H1 (cell line): ENCODE measurements at places on chromosomes 12 and 14. TPM values are rescaled to one million over a fixed set of nuclear protein-coding genes. Genes with fewer than 3 reads are reported as not detected.

DNA sequence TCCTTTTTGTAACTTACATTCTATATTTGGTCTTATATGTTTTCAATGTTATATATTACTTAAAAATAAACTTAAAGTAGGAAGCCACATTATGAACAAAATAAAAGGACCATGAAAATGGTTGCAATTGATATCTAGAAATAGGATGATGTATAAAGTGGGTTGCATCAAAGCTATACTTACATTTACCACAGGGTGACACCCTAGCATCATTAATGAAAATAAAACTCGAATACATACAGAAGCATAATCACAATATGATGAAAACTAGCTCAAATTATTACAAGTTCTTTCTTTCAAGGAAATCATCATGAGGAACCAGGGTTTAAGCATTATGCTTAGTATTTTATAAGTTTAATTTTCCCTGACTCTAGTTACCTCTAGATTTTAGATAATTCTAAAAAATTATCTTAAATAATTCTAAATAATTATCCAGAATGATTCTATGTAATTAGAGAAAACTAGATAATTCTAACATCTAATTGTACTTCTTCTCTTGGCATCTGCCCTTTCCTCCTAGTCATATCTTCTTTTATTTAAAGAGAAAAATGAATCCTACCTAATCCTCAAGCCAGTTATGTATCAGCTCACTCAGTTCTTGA, 31.2 kb downstream of the TAS2R7 start:
- no peaks in the 10 kb centered on the region for H3K36me3 ChIP-seq
- no peak overlapping the region for H3K4me3 ChIP-seq
- H3K27ac ChIP-seq = no peak overlapping the region
- H3K27me3 ChIP-seq = no peaks in the 10 kb centered on the region

- DNase-seq = no peak
- no peaks in the 10 kb centered on the region for H3K4me1 ChIP-seq
- no peak overlapping the region for H3K27ac ChIP-seq
- no peaks in the 10 kb centered on the region for H3K36me3 ChIP-seq
Measured at GRCh38 chr14:32724867-32725471, 213.7 kb upstream of the NPAS3 start.

DNA sequence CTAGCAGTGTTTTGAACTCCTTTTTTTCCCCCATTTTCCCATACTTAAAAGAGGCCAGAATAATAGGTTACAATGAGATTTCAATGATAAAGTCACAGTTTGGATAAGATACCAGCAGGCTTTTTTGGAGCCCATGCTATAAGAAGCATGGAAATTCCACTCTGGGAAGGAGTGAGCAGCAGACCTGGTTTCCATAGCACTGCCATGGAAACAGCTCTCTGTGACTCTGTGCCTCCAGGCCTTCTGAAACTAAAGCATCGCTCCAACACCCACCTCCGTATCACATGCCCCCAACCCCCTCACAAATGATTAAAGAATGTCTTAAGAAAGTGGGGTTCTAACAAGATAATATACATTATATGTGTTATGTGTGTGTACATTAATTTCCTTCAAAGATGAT, 165.0 kb downstream of the GRIN2B start:
- no peak overlapping the region for H3K4me3 ChIP-seq
- H3K36me3 ChIP-seq = no peaks in the 10 kb centered on the region
- no peak overlapping the region for H3K27ac ChIP-seq
- H3K4me1 ChIP-seq = no peaks in the 10 kb centered on the region
- DNase-seq = no peak

GRCh38 chr14:104081951-104082464, 3.5 kb upstream of the ASPG start:
- no peak overlapping the region for H3K4me3 ChIP-seq
- DNase-seq = no peak
- peaks cover 2% of the 10 kb centered on the region; the same call in 1 of the 2 replicates for H3K27me3 ChIP-seq

- H3K4me1 ChIP-seq = peaks cover 6% of the 10 kb centered on the region
- no peaks in the 10 kb centered on the region for H3K36me3 ChIP-seq
- DNase-seq = no peak
- H3K27me3 ChIP-seq = no peaks in the 10 kb centered on the region
- no peak overlapping the region for H3K27ac ChIP-seq
- H3K4me3 ChIP-seq = no peak overlapping the region
Measured at GRCh38 chr12:95723693-95724384, 66.7 kb downstream of the NTN4 start.

- H3K36me3 ChIP-seq = no peaks in the 10 kb centered on the region
- DNase-seq = no peak
- no peaks in the 10 kb centered on the region for H3K4me1 ChIP-seq
- H3K27ac ChIP-seq = no peak overlapping the region
- no peak overlapping the region for H3K4me3 ChIP-seq
- H3K27me3 ChIP-seq = no peaks in the 10 kb centered on the region
Measured at GRCh38 chr14:28673056-28673455, 93.5 kb upstream of the FOXG1 start.

DNA sequence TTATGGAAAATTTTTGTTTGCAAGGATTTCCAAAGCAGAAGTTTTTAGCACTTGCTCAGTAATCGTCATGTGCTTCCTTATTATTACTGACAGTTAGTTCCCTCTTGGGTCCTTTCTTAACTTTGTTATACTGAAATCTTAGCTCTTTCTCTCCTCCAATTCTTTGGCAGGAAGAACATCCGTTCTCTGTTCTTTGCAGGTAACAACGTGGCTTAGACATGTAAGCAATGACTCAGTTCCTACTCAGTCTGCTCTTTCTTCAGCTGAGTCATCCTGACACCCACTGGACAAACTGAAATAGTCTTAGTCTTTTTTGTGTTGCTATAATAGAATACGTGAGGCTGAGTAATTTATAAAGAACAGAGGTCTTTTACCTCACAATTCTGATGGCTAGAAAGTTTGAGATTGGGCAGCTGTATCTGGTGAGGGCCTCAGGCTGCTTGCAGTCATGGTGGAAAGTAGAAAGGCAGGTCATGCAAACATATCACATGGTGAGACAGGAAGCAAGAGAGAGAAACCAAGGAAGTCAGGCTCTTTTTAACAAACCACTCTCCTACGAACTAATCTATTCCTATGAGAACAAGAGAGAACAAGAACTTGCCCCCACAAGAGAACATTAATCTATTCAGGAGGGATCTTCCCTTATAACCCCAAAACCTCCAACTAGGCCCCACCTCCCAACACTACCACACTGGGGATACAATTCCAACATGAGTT, 49.2 kb downstream of the TESPA1 start:
- no peak for DNase-seq
- H3K27ac ChIP-seq = no peak overlapping the region
- H3K36me3 ChIP-seq = no peaks in the 10 kb centered on the region
- no peaks in the 10 kb centered on the region for H3K4me1 ChIP-seq

DNA sequence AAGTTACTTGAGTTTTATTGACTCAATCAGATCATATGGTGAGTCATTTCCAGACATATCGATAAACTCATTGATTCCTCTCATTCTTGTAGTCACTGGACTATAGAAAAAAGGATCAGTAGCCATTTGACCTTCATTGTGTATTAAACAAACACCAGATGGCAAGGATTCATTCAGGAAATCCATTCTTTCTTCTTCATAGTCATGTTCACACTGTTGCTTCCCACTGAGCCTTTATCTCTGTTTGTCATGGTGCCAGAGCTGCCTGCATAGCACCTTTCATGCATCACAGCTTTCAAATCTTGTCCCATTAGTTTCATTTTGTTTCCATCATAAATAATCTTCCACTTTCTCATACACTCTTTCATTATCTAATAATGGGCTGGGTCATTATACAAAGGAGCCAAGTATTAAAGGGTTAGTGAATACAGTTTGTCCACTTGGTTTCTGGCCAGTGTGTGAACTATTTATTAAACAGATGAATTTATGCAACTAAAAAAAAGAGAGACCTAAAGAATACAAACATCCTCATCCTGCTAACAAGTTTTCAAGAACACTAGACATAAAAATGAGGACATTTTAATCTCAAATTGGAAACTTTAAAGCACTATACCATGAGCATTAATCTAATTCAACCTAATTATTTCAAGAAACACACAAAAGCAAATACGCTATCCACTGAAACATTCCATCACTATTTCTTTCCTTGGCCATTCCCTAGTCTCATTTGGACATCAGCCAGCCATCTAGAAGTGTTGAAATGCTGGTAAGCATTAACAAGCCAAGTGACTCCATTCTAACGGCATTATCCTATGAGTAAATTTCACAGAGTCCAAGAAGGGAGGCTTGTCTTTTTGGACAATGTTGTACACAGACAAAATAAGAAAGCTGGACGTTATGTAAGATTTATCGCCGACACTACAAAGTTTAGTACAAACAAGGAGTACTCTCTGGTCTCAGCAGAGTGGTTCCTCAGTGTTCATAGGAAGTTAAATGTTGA, 476.5 kb downstream of the FOXG1 start:
- H3K27me3 ChIP-seq = no peaks in the 10 kb centered on the region
- no peaks in the 10 kb centered on the region for H3K36me3 ChIP-seq
- no peak overlapping the region for H3K27ac ChIP-seq
- DNase-seq = no peak
- no peaks in the 10 kb centered on the region for H3K4me1 ChIP-seq
- H3K4me3 ChIP-seq = no peak overlapping the region

DNA sequence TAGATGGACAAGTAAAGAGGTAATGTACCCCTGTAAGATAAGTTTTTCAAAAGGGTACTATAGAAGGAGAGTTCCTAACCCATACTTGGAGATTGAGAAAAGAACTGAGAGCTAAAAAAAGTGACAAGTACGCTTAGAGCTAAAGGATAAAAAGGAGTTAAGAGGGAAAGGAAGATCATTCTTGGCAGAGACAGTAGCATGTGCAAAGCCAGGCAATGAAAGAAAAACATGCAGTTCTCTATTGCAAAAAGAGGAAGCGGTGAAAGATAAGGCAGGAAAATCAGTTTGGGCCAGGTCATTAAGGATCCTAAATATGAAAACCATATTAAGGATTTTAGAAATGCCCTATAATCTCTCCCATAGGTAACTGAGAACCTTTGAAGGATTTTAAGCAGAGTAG, 500.4 kb upstream of the GARIN6 start:
- no peaks in the 10 kb centered on the region for H3K27me3 ChIP-seq
- no peak overlapping the region for H3K27ac ChIP-seq
- peaks cover 3% of the 10 kb centered on the region; the same call in 1 of the 2 replicates for H3K4me1 ChIP-seq
- DNase-seq = no peak
- H3K36me3 ChIP-seq = no peaks in the 10 kb centered on the region

GRCh38 chr12:62328296-62328921, 68.2 kb downstream of the USP15 start:
- DNase-seq = no peak
- no peak overlapping the region for H3K27ac ChIP-seq
- H3K27me3 ChIP-seq = no peaks in the 10 kb centered on the region
- H3K4me1 ChIP-seq = no peaks in the 10 kb centered on the region
- H3K36me3 ChIP-seq = no peaks in the 10 kb centered on the region
- no peak overlapping the region for H3K4me3 ChIP-seq

GRCh38 chr12:107200394-107200793, 107.0 kb upstream of the CRY1 start:
- H3K4me1 ChIP-seq = no peaks in the 10 kb centered on the region
- no peak overlapping the region for H3K27ac ChIP-seq
- no peak for DNase-seq
- H3K36me3 ChIP-seq = no peaks in the 10 kb centered on the region
- H3K4me3 ChIP-seq = no peak overlapping the region
- H3K27me3 ChIP-seq = no peaks in the 10 kb centered on the region

DNA sequence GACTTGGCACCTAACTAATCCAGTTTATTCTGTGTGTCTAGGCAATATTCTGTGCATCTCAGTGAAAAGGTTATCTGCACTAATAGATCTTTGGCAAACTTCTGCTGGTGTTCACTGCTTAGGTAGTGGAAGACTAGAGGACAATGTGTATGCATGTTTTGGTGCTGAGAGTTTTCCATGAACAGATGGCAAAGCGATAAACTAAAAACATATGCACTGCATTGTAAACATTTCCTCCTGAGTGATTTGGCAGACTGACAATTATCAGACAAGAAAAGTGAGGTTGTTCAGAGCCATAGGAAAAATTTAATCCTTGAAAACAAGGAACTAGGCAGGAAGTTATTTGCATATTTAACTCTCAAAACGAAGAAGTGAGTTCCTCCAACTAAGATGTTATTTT, 400.4 kb downstream of the ATP23 start:
- no peak overlapping the region for H3K4me3 ChIP-seq
- no peak overlapping the region for H3K27ac ChIP-seq
- no peaks in the 10 kb centered on the region for H3K4me1 ChIP-seq

DNA sequence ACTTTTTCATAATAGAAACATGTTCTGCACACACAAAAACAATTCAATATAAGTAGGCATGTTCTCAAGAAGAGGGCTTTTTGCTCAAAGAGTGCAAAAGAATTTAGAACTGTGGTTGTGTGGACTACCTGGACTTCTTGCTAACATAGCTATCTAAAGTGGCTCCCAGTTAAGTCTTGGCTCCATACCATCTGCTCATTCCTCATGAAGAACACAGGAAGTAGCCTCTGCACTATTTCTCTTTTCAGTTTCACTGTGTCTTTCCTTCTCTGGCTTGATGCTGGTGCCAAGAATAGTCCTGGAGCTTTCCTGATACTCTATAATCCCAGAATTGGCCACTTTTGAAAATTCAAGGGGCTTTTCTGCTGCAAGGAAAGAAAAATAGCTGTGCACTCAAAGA, 127.4 kb downstream of the CCER1 start:
- H3K4me1 ChIP-seq = no peaks in the 10 kb centered on the region
- no peaks in the 10 kb centered on the region for H3K36me3 ChIP-seq
- DNase-seq = no peak
- no peaks in the 10 kb centered on the region for H3K27me3 ChIP-seq
- no peak overlapping the region for H3K27ac ChIP-seq

- no peaks in the 10 kb centered on the region for H3K36me3 ChIP-seq
- no peak overlapping the region for H3K4me3 ChIP-seq
- no peaks in the 10 kb centered on the region for H3K4me1 ChIP-seq
- H3K27ac ChIP-seq = no peak overlapping the region
Measured at GRCh38 chr12:107921062-107921461, 146.6 kb downstream of the ASCL4 start.

Gene PZP
- total RNA-seq = not detected in 2 replicates

Gene TAS2R46
- 0.48 TPM in 1 of 2 replicates, not detected in the other for total RNA-seq

Gene SERPINA5
- 1.9 and 2.1 TPM in 2 replicates for total RNA-seq

Gene LRRC9
- total RNA-seq = 0.84 and 1.8 TPM in 2 replicates

Gene ASB2
- 0.77 and 1.0 TPM in 2 replicates for total RNA-seq

Gene RD3L
- not detected in 2 replicates for total RNA-seq

Gene GSC
- 0.34 and 0.54 TPM in 2 replicates for total RNA-seq
